Glomerular endothelial cell (primary cell): ENCODE measurements at places on chromosomes 13 and 19.

- DNase-seq = no peak
These were observed 190.9 kb downstream of the COL4A1 start for GRCh38 chr13:110116072-110116487.

- DNase-seq = no peak
These were observed 824.0 kb downstream of the PCDH9 start for GRCh38 chr13:66405908-66406802.

GRCh38 chr13:66301006-66301405 lies 929.1 kb downstream of the PCDH9 start:
- DNase-seq = no peak

- no peak for DNase-seq
These were observed 955.4 kb downstream of the EFNB2 start for GRCh38 chr13:105579821-105580710.

GRCh38 chr19:5001615-5002014 lies 32.7 kb downstream of the KDM4B start:
- DNase-seq = peak; percentile 18

DNA sequence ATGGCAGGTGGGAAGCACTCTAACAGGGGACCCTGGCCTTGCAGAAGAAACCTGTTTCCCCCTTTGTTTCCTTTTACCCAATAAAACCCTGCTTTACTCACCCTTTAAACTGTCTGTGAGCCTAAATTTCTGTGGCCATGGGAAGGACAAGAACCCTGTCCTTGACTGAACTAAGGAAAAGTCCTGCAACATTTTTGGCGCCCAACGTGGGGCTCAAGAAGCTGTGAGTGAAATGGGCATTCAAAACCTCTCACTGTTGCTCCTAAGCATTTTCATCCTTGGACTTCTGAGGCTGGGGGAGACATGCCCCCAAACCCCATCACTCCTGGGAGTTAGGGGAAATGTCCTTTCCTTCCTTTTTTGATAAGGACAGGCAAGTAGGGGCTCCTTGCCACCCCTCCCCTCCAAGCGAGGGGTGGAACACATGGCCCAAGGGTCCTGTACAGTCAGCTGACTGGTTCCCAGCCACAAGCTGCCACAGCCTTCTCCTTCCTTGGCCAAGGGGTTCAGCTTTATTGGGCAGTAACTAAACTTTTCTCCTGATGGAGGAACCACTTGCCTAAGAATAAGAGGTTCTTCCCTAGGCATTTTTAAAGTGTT lies 381.6 kb downstream of the KLF5 start:
- no peak for DNase-seq
